ENCODE measurements at places on chromosomes 12 and 14.

GRCh38 chr12:88546853-88547252 is 33.4 kb downstream of the KITLG start:
- DNase-seq: no peak

GRCh38 chr12:129871991-129872972 is 31.5 kb downstream of the TMEM132D start:
- no peak for DNase-seq

GRCh38 chr12:11555743-11556625 is 93.5 kb upstream of the ETV6 start:
- no peak for DNase-seq

DNA sequence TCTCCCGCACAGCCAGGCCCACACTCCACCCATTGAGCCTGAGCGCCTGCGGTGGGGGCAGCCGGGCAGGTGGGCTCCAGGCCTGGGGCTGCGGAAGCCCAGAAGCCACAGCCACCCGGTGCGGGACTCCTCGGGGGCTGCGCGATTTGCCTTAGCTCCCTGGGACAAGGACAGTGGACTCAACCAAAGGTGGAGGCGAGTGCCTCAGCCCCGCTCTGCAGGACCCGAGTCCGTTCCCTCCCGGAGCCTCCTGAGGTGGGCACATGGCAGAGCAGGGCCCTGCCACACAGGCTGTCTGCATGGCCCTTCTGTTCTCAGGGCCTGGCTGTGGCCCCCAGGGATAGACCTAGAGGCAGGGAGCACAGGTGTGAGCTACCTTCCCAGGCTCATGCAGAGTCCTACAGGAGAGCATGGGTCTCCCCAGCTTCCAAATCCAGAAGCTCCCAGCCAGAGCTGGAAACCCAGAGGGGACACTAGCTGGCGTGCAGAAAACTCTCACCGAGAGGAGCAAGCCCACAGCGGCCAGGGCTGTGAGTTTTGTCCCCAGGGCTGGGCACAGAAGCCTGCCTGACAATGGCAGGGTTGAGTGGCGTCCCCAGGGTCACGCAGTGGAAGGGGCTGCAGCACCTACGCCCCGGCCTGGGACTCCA is 22.2 kb upstream of the LRTM2 start:
- DNase-seq: no peak

GRCh38 chr12:59173695-59174094 is 253.4 kb upstream of the LRIG3 start:
- DNase-seq: no peak

DNA sequence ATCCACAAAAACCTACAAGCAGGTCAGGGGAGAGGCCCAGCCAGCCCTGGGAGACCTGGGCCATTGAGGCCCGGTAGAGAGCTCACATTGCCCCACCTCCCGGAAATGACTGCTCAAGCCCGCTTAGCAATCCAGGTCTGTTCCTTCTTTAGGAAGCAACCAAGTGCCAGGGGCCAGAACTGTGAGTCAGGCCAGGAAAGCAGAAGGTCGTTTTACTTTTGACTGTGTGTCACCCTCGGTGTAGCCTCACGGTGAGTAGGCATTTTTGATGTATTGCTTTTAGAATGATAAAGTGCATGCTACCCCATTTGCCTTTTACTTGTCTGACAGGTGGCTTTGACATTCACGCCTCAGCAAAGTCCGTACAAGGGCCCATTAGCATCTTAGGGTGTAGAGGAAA is 25.4 kb upstream of the PWP1 start:
- DNase-seq: no peak

- no peak for DNase-seq
These were observed 42.7 kb upstream of the NCOR2 start for GRCh38 chr12:124610021-124610612.

DNA sequence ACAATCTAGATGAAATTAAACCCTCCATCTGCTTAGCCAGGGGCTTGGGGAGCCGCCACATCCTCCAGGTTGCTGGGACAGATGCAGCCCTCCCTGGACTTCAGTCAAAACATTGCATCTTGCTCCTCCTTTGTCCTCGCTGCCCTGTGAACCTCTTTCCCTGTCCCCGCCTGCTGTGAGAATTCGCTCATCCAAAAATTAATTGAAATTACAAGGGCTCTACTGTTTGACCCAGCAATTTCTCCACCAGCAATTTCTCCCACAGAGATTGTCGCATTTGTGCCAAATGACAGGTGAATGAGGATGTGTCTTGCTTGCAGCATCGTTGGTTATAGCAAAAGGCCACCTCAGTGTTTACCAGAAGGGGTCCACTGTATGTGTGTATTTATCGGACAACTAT is 5.0 kb upstream of the POP5 start:
- DNase-seq: no peak

DNA sequence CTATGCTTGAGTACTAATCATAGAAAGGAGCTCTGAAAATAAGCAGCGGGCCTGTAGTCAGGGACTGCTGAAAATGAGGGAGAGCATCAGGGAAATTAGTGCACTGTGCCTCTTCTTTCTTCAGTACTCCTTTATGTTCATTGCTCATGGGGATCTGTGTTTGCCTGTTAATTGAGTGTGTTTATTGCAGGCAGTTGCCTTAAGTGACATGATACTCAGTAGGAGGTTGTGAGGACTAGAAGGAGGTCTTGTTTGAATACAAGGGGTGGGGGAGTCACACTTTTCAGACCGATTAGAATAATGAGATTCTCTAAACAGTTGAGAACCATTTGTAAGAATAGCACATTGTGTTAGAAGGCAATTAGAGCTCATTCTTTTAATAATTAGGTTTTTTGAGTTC is 102.6 kb upstream of the SLCO1C1 start:
- DNase-seq: no peak

GRCh38 chr14:92635896-92636295 is 112.5 kb downstream of the LGMN start:
- no peak for DNase-seq

GRCh38 chr12:82765971-82766705 is 79.4 kb downstream of the TMTC2 start:
- DNase-seq: no peak

- DNase-seq: no peak
These were observed 4.5 kb downstream of the MYBPC1 start for GRCh38 chr12:101599311-101599710.

DNA sequence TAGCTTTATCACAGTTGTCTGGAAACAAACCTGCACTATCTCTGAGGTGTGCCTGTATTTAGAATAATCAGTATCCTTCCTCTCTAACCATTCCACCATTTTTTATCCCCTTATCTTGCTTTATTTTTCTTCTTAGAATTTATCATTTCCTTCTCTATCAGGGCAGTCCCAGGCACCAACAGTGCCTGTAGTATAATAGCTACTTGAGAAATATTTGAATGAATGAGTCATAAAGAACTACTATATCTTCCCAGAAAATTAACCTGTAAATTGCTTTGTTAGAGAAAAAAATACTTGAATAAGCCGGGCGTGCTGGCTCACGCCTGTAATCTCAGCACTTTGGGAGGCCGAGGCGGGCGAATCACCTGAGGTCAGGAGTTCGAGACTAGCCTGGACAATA is 21.2 kb upstream of the FOXJ2 start:
- no peak for DNase-seq

DNA sequence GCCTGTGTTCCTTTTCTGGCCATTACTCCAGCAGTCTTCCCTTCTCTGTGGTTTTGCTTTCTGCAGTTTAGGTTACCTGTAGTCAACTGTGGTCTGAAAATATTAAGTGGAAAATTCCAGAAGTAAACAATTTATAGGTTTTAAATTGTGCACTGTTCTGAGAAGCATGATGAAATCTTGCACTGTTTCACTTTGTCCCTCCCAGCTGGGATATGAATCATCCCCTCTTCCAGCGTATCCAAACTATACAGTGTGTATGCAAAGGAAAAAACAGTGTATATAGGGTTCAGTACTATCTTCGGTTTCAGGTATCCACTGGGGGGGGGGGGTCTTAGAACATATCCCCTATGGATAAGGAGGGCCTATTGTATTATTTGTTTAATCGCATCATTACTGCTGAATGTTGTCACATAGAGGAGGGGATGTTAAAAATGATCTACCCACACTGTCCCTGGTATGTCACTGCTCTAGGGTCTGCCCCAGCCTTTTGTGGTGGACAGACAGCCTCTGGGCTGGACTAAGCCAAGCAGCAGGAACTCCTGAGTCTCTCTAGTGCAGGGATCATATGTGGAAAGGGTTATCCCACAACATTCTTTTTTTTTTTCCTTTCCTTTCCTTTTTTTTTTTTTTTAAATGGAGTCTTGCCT is 109.1 kb upstream of the MAX start:
- DNase-seq: no peak

DNA sequence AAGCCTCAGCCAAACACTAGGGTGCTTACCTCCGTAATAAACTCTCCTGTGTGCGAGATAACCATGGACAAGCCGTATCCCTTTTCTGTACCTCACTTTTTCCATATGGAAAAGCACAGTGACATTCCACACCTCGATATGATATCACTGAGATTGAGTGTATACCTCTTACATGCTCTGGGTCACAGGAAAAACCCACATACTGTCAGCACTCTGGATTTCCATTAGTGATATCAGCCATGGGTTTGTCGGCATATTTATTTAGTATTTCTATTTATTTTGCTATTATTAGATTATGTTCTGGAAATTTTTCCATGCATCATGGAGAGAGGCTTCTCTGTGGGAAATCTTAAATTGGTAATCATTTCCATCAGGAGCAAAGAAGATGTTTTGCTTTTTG is 28.0 kb upstream of the DAAM1 start:
- DNase-seq: no peak

DNA sequence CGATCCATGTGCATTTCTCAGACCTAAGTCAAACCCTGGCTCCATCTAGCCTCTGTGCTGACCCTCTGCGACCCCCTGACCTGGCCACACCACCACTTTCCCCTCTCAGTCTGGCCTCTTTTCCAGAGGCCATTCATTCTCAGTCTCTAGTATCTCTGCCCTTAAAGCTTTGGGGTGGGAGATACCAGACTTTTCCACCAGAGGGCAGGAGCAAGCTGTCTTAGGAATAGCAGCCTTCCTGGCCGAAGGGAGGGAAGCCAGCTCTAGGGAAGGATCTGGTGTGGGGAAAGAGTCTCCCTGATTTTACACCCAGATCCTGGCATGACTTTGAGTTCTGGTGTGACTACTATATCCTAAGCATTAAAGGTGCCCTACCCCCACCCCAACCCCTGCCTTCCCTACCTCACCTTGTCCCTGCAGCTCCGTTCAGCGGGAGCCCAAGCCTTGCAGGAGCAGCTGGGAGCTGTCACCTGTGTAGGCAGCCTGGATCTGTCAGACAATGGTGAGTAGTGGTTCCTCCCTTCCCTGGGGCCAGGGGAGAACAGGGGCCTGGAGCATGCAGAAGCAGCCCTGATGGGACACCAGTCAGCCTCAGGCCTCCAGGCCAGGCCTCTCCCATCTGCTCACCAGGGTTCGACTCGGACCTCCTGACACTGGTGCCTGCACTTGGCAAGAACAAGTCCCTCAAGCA is 6.6 kb downstream of the CARMIL3 start:
- DNase-seq: peak; percentile 81

GRCh38 chr14:24965934-24966578 is 83.9 kb downstream of the STXBP6 start:
- no peak for DNase-seq

GRCh38 chr14:77557391-77557790 is 58.8 kb upstream of the ISM2 start:
- DNase-seq: no peak

- no peak for DNase-seq
These were observed 474.9 kb downstream of the ATP23 start for GRCh38 chr12:58416236-58416635.

GRCh38 chr14:53874704-53875103 is 81.9 kb downstream of the BMP4 start:
- no peak for DNase-seq

DNA sequence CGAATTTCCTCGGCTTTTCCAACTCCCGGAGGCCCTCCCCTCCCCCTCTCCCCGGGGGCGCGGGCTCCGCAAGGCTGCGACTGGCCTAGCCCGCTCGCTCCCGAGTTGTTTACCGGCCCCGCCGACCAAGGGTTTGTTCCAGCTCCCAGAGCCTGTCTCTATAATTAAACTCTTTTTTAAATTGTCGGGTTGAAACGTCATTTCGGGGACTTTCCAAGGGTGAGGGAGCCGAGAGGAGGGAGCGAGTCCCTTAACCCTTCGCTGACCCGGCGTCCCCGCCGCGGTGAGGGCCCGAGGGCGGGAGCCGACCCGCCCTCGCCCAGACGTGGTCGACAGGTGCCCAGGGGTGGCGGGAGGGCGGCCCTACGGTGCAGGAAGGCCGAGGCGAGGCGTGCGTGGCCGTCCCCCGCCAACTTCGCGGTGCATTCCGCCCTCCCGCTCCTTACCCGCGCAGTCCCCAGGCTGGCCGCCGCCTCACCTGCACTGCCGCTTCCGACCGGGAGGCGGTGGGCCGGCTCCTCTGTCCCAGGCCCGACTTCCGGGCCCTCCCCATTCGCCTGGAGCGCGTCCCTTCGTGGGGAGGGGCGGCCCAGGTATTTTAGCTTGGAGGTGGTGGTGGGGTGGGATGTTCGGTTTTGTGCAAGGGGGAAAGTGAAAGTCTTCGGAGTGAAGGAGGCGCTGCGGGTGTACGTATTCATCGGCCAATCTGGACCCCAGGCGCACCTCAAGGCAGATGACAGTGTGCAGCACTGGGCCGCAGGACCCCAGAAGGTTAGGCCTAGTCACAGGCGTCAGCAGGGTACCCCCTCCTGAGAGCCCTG is 2.9 kb upstream of the ZFP36L1 start:
- peak; percentile 61 for DNase-seq

DNA sequence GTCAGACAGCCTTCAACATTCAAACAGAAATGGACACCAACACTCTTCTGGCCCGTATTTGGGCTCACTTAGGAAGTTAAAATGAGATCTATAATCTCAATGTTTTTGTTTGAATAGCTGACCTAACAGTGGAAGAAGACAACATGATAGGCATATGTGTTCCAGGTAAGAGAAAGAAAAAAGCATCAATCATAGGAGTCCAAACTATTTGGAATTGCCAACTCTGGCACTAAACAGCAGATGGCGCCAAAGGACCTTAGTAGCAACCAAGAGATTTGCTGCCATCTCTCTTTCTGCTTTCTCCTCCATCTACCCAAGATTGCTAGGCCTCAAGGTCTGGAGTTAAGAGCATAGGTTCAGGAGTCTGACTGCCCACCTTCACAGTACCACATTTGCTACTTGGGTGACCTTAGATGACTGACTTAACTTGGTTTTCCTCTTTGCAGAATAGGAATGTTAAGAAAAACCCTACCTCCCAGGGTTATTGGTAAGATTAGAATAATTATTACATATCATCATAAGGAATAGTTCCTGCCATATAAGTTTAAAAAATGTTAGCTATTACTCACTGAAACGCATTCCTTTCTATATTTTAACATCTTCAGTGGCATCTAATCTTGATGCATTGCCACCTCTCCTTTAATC is 30.2 kb downstream of the PEX5 start:
- DNase-seq: peak; percentile 62

GRCh38 chr14:88746052-88746451 is 46.7 kb downstream of the EML5 start:
- DNase-seq: no peak
